Transverse colon (tissue), 4 donors: ENCODE measurements at places on chromosomes 12 and 14. TPM values are rescaled to one million over a fixed set of nuclear protein-coding genes. Genes with fewer than 3 reads are reported as not detected.

Gene TEDC1
- total RNA-seq = 18.2 TPM

Gene TAS2R8
- total RNA-seq = not detected

Gene LGR5
- 1.6 TPM for total RNA-seq

Gene TSPAN19
- not detected for total RNA-seq

Gene NAP1L1
- 130 TPM for total RNA-seq

Gene PPFIBP1
- total RNA-seq = 15.3 TPM

Gene FGD4
- total RNA-seq = 132 TPM

Gene SRRM4
- total RNA-seq = not detected

Gene LRRC9
- not detected for total RNA-seq

Gene PTHLH
- 0.68 TPM for total RNA-seq

Gene NRL
- total RNA-seq = not detected

Gene NANOG
- total RNA-seq = 0.16 TPM

Gene KCNA5
- total RNA-seq = 2.2 TPM

Gene ZFHX2
- 0.20 TPM for total RNA-seq

Gene KRT73
- total RNA-seq = not detected

Gene DDX54
- 96.1 TPM for total RNA-seq

Gene ANO2
- total RNA-seq = 2.7 TPM

Gene FAM186B
- total RNA-seq = not detected

Gene BRF1
- 36.2 TPM for total RNA-seq

Gene TMEM119
- 4.1 TPM for total RNA-seq

Gene NCKAP5L
- 3.4 TPM for total RNA-seq

Gene SLCO1B3
- total RNA-seq = 0.14 TPM
